ENCODE measurements at places on chromosomes 13 and 19. TPM values are rescaled to one million over a fixed set of nuclear protein-coding genes. Genes with fewer than 3 reads are reported as not detected.

GRCh38 chr13:106172176-106172905 is 363.1 kb downstream of the EFNB2 start:
- no peak for DNase-seq

DNA sequence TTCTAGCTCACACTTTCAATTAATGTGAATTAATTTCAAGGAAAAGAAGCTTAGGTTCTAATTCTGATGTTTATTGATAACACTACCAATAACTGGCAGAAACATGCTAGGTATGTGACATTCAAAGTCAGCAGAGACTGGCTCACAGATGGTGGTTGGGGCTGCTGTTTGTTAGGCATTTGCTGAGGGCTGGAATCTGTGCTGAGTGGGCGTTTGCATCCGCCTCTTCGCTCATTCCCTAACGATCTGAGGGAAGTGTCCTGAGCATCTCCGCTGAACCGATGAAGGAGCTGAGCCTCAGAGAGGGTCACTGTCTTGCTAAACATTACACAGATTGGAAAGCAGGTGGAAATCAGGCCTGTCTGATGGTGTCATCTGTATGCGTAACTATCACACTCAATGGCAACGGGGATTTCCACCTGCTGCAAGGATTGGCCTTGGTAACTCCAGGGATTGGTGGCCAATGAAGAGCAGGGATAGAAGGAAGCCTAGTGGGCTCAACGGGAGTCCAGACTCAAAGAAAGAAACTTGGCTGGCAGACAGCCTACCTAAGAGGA is 338.9 kb downstream of the TEX29 start:
- DNase-seq = no peak

DNA sequence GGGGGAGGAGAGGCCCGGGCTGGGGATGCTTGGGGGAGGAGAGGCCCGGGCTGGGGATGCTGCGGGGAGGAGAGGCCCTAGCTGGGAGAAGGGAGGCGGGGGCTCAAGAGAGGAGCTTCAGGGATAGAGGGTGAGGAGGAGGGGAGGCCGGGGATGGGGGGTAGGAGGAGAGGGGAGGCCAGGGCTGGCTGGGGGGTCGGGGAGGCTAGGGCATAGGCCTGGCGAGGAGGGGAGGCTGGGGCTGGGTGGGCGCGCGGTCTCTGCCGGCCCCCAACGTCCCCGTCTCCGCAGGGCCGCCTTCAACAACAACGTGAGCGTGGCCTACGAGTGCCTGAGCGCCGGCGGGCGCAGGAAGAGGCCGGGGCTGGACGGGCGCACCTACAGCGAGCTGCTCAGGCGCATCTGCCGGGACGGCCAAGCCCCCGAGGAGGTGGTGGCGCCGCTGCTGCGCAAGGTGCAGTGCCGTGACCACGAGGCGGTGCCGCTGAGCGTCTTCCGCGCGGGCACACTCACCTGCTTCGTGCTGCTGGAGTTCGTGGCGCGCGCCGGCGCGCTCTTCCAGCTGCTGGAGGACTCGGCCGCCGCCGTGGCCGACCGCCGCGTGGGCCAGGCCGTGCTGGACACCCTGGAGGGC is 11.4 kb downstream of the TPGS1 start:
- no peak for DNase-seq

DNA sequence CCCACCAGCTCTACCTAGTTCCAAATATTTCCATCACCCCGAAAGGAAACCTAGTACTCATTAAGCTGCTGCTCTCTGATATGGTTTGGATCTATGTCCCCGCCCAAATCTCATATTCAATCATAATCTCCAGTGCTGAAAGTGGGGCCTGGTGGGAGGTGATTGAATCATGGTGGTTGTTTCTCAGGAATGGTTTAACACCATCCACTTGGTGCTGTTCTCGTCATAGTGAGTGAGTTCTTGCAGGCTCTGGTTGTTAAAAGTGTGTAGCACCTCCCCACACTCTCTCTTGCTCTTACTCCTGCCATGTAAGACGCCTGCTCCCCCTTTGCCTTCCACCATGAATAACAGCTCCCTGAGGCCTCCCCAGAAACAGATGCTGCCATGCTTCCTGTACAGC is 43.4 kb upstream of the MED4 start:
- no peak for DNase-seq

The EIF3K gene
- 334 TPM for polyA plus RNA-seq

GRCh38 chr19:42010245-42011126 is 16.5 kb upstream of the ATP1A3 start:
- no peak for DNase-seq

The GIPC3 gene
- 3.4 TPM for polyA plus RNA-seq

The CAPNS1 gene
- polyA plus RNA-seq = 592 TPM

The C19orf73 gene
- 1.4 TPM for polyA plus RNA-seq

The PEAK3 gene
- polyA plus RNA-seq = 0.12 TPM

The EPSTI1 gene
- polyA plus RNA-seq = 13.7 TPM

All from renal pelvis (tissue), 12 donors.